ENCODE measurements at places on chromosomes 16 and 17.

GRCh38 chr17:49247944-49248343, 17.4 kb upstream of the PHOSPHO1 start:
- DNase-seq, result peak; percentile 74

DNA sequence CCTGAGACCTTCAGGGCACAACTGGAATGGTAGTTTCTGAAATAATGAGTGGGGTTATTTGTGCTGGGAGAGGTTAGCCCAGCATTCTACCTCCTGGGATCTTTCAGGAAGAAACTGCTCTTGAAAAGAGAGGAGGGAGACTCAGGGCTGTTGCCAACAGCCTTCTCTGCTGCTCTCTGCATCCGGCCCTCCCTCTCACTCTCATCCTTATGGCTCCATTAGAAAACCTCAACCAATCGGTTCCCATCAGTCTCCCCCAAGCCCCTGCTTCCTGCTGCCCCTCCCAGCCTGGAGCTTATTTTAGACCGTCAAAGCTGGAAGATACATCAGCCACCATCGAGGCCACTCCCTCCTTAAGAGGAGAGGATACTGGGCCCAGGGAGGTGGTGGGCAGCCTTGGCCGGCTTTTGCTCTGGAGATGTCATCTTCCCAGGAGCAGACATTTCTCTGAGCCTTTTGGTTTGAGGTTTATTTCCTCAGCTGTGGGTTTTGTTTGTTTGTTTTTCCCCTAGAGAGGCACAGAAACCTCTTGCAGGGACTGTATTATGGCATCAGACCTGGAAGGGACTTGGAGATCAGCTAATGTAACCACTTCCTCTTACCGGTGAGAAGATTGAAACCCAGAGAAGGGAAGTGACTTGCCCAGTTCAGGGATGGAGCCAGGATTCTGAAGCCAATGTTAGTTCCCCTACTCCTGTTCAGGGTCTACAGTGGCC, 2.7 kb downstream of the MPRIP start:
- DNase-seq, result no peak

DNA sequence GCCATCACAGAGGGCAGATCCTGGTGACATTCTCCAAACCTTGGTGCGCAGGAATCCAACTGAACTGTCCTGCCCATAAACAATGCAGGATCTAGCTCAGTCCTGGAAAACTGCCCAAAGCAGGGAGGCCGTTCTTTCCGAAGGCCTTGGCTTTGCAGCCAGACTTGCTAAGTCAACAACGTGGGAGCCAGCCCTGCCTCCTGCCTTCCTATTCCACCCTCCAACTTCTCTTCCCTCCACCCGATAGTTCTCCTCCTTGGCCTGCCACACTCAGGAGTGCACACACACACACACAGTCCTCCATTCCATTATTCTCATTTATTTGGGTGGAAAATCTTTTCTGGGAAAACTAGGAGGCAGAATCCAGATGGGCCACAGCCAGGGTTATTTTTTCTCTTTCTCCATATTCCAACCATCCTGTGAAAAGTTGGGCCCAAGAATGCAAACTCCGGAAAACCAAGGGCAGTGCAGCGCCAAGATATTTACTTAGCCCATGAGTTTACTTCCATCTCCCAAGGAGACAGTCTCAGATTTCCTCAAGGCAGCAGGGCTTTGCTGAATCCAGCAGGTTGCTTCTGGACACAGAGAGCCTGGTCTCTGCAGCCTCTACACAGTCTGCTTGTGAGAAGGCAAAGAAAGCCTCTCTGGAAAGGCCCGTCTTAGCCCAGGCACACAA, 15.8 kb downstream of the COPRS start:
- no peak for DNase-seq

- DNase-seq, result no peak
Observed at GRCh38 chr16:2035431-2036199, 8.9 kb downstream of the NHERF2 start.

GRCh38 chr17:75153780-75154194, 525 bp downstream of the JPT1 start:
- peak; percentile 60 for DNase-seq

DNA sequence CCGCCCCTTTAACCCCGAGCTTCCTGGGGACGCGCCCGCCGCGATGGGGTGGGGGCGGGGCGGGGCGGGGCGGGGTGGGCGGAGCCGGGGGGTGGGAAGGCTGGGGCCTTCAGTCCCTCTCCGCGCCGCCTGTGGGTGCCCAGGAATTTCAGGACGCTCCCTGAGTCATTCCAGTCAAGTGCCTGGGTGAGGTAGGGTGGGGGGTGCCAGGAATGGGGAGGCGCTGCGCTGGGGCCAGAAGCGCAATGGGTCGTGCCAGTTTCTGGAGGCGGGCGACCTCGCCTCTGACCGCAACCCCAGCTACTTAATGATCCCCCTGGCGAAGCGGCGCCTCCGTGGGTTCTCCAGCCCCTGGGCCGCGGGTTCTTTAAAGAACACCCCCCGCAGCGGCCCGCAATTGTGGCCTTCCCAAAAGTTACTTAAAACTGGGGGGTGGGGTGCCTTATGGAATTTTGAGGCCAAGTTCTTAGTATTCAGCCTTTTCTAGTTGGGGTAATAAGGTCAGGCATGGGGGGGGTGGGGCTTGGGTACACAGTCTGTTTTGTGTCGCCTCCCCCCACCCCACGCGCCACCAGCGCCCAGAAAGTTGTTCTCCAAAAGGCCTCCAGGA, 826 bp upstream of the GSE1 start:
- peak; percentile 75 for DNase-seq

DNA sequence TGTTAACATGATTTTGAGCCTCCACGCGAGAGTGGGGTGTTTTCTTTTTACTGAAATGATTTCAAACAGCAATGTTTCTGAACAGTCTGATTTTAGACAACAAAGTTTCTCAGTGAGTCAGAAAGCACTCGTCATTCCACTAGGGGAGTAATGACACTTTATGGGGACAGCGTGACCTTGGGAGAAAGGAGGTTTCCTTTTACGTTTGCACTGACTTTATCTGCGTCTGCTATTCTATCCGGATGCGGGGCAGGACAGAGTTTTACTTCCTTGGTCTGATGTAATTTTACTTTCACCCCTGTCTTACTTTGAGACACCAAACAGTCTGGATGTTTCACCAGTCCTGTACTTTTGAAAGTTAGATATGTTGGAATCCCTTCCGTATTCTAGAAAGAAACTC, 20.7 kb downstream of the SLC47A1 start:
- DNase-seq, result no peak

- DNase-seq, result no peak
Observed at GRCh38 chr17:62628831-62629555, 1.5 kb downstream of the MRC2 start.

GRCh38 chr17:78390241-78391050, 12.0 kb downstream of the PGS1 start:
- DNase-seq, result no peak

DNA sequence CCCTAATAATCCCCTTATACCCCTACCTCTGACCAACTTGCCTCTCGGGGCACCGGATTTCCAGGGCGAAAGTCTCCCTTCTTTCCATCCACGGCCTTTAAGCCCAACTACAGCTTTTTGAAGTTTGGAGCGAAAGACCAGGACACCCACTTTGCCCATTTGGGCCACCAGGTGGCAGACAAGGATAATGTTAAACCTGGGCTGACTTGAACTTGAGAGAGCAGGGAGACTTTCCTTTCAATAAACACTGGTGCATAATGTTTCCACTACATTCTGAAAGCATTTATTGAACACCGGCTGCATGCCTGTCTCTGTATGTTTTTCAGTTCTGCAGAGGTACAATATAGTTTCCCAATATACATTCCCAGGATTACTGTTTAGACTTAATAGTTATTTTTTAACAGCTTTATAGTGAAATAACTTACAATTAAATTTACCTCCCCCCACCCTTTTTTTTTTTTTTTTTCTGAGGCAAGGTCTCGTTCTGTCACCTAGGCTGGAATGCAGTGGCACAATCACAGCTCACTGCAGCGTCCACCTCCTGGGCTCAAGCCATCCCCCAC, 6.9 kb upstream of the CES3 start:
- peak; percentile 67 for DNase-seq

DNA sequence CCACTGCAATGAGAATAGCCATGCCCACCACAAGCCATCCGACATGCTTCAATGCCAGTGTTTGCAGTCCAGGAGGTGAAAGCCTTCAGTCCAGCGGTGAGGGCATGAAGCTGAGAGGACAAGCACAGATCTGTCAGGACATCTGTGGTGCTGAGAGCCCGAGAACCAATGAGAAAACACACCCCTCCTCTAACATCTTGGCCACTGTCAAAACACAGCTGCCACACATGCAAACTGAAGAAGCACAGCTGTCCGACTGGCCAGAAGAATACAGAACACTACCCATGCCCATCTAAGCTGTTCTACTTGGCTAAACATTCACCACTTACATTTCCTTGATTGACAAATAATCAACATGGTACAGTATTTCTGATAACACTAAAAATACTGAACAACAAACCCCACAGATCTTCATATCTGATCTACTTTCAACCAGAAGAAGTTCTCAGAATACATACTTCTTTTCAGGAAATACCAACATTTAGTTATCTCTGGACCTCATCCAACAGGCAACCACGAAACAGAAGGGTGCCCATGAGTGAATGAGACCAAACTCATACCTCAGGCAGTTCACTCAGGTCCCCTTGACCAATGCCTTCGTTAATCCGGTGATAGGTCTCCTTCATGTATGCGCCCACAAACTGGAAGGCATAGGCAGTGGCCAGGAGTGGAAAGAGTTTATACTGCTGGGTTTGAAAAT, 10.2 kb upstream of the FBF1 start:
- peak; percentile 52 for DNase-seq

DNA sequence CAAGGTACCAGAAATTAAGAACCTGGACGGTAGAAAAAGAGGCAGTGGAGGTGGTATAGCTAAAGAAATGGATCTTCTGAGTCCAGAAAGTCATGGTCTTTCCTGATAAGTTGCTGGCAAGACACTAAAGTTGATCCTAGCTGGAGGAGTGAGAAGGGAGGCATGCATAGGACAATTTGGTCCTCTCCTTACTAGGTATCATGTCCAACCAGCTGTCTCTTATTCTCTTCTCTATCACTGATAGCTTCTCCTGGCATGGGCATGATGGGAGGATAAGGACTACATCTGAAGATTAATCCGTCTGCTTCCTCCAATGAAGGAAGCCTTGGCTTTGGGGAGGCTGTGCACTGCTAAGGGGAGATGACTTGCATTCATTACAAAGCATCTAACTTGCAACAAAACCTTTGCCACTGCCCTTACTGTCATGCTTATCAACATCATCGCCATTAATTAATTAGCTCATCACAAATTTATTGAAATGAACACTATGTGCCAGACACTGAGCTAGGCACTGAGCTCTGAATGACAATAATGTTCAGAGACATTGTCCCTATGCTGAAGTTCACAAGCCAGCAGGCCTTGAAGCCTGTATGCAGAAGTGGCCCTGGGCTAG, 3.1 kb upstream of the FAM117A start:
- DNase-seq, result peak; percentile 92

- DNase-seq, result no peak
Observed at GRCh38 chr17:49848019-49848473, at the start of gene TAC4. Gene TAC4 (minus strand): TSS chr17:49848069. CDS start chr17:49848017, 52 bp downstream.

- DNase-seq, result no peak
Observed at GRCh38 chr16:69724414-69724873, 1.9 kb downstream of the NQO1 start.

DNA sequence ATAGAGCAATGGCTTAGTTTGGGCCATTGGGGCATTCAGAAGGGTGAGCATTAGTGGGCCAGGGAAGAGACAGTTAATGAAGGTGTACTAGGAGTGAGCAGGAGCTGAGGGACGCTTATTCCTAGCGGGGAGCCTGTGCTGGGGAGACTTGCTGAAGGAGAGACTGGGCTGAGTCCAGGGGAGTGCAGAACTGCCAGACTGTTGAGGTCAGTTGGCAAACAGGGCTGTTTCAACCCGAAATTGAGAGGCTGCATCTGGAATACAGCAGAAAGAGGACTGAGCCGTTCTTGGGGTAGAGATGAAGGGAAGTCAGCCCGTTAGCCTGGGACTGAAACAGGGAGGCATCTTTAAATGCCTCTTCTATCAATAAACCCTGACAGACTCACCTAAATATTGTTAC, 33.2 kb downstream of the MAP2K6 start:
- DNase-seq, result no peak

DNA sequence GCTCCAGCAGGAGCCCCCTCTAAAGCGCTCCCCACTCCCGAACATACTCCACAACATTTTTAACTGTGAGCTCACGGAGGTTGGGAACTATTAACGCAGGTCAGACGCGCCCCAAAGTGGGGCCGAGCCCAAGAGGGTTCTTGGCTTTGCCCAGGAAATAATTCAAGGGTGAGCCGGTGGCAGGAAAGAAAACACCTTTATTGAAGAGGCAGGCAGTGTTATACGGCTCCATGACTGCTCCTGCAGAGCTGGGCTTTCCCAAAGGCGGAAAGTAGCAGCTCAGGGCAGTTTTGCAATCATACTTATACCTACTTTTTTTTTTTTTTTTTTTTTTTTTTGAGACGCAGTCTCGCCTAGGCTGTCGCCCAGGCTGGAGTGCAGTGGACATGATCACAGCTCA, 6.2 kb downstream of the ADCY9 start:
- no peak for DNase-seq

Data from erythroblast (primary cell).